NCI-H2081 (cell line): ENCODE measurements at places on chromosomes 3 and 15.
A peak's percentile ranks its signal among the peaks of the same experiment; 100 is the strongest.

DNA sequence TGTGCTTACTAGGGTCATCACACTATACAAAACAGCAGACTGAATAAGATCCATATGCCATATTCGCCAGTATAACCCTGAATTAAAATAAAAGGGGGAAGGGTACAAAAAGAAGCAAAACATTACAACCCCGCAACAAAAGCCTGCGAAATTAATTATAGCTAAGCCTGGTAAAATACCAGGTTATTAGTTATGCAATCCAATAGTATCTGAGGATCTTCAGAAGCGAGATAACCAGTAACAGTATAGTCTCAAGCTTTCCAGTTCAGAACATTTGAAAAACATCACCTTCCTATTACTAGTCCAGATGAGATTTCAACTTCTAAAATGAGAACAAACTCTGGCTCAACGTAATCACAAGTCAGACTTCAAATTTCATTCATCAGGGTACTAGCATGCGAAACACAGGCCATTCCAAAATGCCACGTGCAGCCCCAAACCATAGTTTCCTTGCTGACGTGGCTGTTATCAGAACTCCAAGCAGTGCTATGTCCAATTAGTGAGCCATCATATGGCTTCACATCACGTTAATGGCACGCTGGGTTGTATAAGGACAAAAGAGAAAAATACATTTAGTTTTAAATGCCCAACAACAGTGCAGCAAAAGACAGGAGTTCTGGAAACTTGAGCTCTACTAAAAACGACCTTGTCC is 1.1 kb downstream of the SSR3 start:
- peak; percentile 21 for DNase-seq

GRCh38 chr3:107803170-107803569 is 280.4 kb downstream of the BBX start:
- no peak for DNase-seq

DNA sequence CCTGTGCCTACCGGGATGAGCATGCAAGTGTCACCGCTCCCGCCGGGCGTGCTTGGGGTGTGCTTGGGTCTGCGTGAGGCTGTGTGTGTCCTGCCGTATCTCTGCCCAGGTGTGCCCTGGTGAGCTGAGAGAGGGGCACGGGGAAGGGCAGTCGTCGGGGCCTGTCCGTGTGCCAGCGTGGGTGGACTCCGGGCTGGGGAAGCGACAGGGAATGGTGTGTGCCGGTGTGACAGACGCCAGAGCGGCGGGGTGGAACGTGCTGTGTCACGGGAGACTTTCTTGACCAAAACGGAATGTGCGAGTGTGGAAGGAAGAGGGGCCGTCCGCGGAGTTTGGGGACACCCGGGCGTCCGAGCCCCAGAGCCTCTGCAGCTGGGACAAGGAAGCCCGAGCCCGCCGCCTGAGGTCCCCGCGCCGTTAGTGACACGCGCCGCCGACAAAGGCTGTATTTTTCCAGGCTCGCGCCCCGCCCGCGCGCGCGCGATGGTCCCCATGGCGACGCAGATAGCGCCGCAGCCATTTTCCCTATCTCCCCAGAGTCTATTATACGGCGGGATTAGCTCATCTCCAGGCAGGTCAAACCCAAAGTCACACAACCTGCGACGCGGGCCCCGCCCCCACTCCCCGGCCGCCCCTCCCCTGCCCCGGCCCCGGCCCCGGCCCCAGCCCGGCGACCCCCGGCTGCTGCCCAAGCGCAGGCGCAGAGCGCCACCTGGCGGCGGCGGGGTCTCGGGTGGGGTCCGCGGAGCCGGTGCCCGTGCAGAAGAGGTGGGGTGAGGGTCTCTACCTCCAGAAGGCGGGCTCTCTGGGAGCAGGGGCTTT is 4.5 kb upstream of the GATA2 start:
- peak; percentile 84 for DNase-seq

GRCh38 chr3:120652281-120652680 is 29.8 kb downstream of the HGD start:
- DNase-seq = no peak

DNA sequence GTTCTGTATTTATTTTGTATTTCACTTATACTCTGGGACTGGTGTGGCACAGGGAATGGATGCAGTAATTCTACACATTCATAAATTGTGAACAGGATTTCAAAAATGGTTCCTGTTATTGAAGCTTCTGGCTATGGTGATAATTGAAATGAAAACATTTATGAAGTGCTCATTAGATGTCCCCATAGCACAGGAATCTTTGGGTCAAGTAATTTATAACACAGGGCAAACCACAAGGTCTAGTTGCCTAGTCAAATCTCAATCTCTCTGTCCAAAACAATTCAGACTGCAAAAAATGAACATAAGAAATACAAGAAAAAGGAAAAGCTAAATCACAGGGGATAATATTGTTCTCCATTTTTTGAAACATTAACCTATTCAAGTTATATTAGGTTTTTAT is 117.5 kb upstream of the PTPRG start:
- DNase-seq = no peak

- no peak for DNase-seq
Observed at GRCh38 chr3:16373341-16373946, 108.4 kb downstream of the OXNAD1 start.

GRCh38 chr3:4584456-4585249 is 91.5 kb downstream of the ITPR1 start:
- DNase-seq = no peak

- no peak for DNase-seq
Observed at GRCh38 chr3:177338697-177339219, 141.5 kb upstream of the TBL1XR1 start.

GRCh38 chr3:168036619-168037018 is 59.1 kb downstream of the GOLIM4 start:
- DNase-seq = no peak

- no peak for DNase-seq
Observed at GRCh38 chr3:157578181-157578580, 75.0 kb upstream of the VEPH1 start.

DNA sequence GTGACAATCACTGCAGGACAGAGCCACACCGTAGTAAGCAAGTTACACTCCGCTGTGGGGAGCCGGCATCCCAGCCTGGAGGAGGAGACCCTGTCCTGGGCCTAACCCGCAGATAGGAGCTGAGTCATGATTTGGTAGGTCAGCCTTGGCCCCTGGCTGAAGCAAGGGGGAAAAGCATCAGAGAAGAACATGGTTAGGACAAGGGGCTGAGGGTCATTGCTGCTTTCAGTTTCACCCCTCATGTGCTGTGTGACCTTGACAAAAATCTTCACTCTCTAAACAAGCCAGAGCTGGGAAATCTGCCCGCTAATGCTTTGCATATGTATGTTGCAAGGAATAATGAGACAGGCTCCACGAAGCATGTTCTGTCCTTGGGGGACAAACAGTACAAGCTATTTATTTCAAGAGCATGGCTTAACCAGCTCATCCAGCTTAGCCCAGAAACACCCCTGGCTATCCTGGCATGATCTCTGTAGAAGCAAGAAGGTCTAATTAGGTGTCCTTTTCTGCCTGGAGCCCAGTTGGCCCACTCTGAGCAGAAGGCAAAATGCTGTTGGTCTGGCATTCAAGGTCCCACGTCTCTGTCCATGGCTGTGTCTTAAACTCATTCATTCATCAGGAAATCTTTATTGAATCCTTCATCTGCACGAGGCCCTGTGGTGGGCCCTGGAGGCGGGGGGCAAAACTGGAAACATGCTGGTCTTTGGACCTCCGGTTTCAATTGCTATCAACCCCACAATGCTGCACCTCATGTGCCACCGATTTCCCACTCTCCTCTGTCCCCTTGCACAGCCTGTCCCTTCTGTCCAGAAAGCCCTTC is 221.3 kb upstream of the LYSMD4 start:
- no peak for DNase-seq

DNA sequence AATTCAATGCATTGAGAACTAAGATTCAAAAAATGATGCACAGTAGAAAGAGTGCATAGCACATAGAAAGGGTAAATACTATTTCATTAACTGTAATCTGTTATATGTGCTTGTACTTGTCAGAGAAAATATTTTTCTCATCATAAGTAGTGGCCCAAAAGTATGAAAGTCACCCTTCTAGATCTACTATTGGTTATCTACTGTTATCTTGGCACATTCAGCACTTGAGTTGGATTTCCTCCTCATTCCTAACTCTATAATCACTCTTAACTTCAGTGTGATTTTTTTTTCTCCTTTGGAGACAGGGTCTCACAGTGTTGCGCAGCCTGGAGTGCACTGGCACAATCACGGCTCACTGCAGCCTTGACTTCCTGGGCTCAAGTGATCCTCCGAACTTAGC is 194.4 kb downstream of the PCCB start:
- DNase-seq = no peak

DNA sequence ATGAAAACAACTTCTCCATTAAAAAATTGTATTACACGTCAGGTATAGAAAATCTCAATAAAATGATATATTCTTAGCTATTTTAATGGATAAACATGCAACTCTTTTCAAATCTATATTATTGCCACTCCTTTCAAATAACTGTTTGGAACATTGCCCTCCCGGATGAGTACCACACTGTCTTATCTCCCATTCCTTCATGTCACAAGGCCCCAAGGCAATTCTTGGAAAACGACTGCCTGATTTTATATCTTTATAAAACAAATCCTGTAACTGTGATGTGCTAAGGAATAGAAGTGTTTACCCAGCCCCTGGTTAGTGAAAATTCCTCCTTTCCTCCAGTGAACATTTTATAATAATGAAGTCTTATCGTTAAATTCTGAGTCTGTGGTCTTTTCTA is 6.2 kb upstream of the ZNF619 start:
- DNase-seq = no peak

GRCh38 chr3:186523022-186523421 is 21.2 kb downstream of the CRYGS start:
- no peak for DNase-seq

GRCh38 chr15:64023220-64023619 is 23.1 kb downstream of the DAPK2 start:
- DNase-seq = no peak

GRCh38 chr15:68056097-68056865 is 2.2 kb downstream of the PIAS1 start:
- no peak for DNase-seq

GRCh38 chr3:37466660-37467359 is 292.4 kb upstream of the LRRFIP2 start:
- DNase-seq = no peak

DNA sequence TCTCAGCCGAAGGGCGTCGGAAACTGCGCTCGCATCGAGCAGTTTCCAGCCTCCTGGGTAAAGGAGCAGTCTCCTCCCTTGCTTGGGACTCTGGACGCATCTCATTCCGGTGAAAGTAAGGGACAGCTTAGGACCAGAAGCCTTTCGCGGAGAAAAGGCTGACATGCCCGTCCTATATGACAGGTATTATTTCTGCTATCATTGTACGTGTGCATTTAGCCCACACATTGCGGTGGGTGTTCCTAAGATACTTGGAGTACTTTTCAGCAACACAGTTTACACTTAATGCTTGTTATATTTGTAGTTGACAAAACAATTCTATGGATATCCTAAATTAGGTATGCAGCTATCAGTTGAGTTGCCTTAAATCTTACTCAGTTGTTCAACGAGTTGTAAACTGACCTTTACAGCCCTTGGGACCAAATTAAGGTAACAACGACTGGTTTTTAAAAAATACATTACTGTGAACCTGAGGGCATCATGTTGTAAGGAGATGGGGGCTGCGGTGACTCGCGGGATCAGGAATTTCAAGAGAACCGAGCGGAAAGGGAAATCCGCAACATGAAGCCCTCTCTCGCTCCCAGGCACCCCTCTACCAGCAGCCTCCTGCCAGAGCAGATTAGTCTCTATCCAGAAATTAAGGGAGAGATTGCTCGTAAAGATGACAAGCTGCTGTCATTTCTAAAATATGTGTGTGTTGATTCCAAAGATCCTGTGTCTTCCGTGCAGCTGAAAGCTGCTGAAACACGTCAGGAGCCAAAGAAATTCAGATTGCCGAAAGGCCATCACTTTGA is 632 bp upstream of the COPS2 start:
- DNase-seq = no peak

DNA sequence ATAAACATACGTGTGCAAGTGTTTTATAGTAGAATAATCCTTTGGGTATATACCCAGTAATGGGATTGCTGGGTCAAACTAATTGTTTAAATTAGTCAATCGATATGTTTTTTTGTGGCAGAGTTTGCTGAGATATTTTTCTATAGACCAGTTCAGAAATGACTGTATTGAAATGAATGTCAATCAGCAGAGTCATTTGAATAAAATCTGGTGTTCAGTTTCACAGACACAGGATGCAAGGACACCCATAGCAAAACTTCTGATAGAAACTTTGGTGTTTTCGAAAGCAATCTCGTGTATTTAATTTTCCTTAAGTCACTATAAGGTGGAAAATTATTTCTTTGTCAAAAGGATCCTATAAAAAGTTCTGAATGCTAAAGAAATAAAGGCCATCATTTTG is 434.4 kb downstream of the RAP2B start:
- DNase-seq = no peak

- no peak for DNase-seq
Observed at GRCh38 chr3:40071683-40072238, 237.7 kb upstream of the EIF1B start.

DNA sequence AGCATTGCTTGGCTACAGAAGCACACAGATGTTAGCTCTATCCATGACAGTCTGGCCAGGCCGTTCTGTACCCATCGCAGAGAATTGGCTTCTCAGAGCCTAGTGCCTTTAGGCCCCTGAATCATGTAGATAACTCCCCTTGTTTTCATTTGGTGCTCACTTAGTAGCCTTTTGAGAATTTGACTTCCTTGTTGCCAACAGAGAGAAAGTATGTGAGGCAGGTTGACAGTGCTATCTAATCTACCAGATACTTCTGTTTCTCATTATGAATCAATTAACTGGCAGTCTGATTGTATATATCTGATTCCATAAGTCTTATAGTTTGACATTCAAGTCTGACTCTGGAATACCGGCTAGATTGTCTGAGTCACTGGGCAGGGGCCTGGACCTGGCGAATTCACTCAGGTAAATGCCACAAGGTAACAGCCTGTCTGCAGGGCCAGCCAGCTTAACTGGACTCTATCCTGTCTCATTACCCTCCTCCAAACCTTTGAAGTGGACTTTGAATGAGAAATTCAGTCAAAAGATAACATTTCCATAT is 160.2 kb downstream of the GHSR start:
- no peak for DNase-seq
